T follicular helper cell (primary cell): ENCODE measurements at places on chromosomes 4 and X.

GRCh38 chr4:57042711-57043169 is 64.0 kb downstream of the POLR2B start:
- no peak for DNase-seq

DNA sequence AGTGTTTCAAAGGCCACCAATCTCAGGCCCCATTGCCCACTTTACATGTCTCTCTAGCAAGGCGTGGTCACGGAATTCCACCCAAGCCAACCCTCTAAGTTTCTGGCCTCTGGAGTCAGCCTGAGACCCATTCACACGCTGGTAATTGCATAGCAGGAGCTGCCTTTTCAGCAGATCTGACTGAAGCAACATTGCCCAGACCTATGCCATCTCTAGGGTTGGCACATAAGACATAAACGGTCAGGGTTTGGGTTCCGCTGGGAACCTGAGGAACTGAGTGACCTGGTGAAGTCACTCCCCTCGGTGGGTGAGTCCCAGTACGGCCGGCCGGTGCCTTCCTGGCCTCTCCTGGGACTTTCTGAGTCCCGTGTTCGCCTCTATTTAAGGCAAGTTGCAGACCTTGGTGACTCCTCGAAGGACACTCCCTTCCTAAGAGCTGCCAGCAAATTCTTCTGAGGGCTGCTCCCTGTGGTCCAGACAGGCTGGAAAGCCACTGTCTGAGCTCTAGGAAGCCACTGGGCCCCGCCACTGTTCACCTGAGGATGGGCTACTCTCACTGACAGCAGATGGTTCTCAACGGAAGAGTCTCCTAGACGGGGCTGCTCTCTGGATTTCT is 15.9 kb downstream of the CTAG1A start:
- no peak for DNase-seq

- no peak for DNase-seq
These were observed 17.7 kb upstream of the AP1AR start for GRCh38 chr4:112213856-112214255.

DNA sequence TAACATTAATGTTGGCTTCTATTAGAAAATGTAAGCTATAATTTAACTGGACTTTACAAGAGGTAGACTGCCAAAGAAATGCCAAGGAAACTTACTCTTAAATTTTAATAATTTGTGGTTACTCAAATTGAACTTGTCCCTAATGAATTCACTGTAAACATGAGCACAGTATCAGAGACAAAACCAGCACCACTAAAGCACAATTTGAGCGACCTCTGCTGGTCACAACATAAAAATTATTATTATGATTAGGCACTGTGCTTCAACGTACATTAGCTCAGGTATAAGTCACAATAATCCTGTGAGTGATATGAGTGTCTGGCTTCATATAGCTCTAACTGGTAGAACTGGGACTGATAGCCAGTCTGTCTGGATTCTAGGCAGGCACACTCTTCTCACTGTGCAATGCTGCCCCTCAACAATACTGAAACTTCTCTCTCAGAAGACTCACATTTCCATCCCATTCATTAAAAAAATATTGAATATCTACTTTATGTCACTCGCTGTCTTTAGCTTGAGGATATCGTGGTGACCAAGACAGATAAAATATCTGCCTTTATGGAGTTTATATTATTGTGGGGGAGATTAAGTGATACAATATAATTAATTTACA is 8.0 kb downstream of the NUDT6 start:
- DNase-seq, result no peak

DNA sequence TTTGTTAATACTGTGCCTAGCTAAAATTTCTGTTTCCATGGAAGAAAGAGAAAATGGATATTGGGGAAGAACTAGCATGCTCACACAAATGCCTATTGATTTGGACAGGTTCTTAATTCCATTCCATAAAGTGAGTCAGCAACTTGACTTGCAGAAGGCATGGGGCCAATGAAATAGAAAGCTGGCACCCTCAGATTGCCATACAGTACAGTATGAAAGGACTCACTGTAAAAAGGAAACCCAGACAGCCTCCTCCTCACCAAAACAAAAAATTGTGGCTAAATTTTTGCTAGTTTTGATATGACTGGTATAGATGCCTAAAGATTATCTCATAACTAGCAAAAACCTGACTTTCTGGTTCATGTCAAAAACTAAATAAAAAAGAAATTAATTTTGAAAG is 11.2 kb upstream of the TAB3 start:
- no peak for DNase-seq

DNA sequence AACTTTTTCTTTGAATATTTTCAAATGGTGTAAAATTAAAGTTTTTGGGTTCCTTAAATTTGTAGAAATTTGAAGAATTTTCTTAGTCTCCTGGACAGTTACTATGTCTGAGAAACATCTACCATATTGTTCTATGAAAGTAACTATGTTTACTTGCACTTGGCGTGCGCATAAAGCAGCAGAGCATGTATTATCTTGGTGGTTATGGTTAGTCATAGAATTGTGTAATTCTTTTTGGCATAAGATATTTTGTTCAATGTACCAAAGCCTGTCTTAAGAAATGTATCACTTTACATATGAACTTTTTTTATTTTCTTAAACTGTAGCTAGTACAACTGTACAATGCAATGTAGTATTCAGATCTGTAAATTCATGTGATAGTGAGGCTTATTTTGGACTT is 49.2 kb downstream of the CDS1 start:
- DNase-seq, result no peak

- no peak for DNase-seq
These were observed 5.5 kb downstream of the SEPSECS start for GRCh38 chr4:25154594-25155265.

DNA sequence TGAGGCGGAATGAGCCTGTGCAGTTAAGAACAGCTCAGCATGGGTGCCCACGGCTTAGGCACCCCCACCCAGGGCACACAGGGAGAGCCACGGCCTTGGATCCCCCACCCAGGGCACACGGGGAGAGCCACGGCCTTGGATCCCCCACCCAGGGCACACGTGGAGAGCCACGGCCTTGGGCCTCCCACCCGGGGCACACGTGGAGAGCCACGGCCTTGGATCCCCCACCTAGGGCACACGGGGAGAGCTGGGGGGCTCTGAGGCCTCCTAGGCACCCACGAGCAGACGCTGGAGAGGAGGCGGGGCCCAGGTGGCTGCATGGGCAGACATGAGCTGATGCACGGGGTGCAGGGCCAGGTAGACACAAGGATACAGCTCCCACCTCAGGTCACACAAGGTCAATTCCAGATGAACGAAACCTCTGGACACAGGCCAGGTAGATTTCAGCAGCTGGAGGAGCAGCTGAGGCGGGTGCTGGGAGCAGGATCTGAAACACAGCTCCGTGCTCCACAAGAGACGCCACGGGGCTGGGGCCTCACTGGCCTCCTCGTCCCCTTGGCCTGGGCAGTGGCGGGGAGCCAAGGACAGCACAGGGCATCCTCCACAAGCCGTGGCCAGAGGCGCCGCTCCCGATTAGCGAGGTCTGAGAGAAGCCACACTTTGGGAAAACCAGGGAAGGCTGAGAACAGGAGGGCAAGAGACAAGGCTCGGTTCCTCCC is 30.8 kb downstream of the GAK start:
- no peak for DNase-seq

DNA sequence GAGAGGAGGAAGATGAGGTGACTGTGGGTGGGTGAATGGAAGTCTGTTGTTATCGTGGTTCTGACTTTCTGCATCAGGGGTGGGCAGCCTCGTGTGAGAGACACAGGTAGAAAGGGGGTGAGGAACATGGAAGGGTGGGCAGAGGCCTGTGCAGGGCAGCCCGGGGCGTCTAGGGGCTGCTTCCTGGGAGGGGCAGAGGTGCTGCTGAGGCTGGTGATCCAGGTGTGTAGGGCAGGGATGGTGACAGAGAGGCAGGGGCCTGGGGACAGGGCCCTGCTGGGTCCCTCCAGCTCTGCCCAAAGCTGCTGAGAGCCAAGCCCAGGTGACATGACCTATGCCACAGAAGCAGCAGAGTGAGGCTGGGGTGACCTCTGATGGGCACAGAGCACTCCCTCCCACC is 89.7 kb upstream of the C4orf50 start:
- no peak for DNase-seq

DNA sequence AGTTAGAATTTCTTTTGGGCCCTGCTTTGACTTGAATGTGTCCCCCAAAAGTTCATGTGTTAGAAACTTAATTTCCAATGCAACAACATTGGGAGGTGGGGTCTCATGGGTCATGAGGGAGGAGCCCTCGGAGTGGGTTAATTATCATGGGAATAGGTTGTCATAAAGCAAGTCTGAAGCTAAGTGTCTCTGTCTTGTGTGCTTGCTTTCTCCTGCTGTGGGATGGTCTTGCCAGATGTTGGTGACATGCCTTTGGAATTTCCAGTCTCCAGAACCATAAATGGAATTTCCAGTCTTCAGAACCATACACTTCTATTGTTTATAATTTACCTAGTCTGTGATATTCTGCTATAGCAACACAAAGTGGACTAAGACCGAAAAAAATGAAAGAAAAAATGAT is 71.6 kb downstream of the RASL11B start:
- no peak for DNase-seq

DNA sequence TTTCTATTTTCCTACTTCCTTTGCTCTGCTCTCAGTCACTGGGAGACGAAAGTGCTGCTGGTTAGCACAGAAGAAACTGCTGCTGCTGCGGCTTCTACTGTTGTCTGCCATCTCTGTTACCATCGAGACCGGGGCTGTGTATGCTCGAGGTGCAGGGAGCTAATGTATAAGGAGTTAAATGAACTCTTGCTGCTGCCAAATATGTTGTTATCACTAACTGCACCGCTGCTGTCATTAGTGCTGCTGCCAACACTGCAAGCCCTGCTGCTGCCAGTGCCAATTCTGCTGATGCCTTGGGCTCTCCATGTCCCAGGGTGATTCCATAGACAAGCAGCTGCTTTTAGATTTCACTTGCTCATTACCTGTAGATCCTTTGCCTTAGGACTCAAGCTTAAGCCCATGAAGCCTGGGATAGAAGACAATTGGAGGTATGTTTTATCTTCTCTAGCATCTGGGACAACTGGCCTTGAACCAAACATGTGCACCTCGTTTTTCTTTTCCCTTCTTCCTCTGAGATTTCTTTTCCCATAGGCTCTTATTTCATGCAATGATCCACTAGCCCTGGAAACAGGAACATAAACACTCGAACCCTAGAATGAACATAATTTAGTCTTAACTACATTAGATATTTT is 107.8 kb downstream of the CCSER1 start:
- DNase-seq, result no peak

- no peak for DNase-seq
These were observed 160.7 kb downstream of the AASDH start for GRCh38 chr4:56226579-56226978.

- no peak for DNase-seq
These were observed 110.4 kb upstream of the TBC1D9 start for GRCh38 chr4:140866492-140867005.

- no peak for DNase-seq
These were observed 8.6 kb upstream of the PDHA1 start for GRCh38 chrX:19334945-19335626.

- no peak for DNase-seq
These were observed 14.3 kb downstream of the RNF4 start for GRCh38 chr4:2483237-2483636.

DNA sequence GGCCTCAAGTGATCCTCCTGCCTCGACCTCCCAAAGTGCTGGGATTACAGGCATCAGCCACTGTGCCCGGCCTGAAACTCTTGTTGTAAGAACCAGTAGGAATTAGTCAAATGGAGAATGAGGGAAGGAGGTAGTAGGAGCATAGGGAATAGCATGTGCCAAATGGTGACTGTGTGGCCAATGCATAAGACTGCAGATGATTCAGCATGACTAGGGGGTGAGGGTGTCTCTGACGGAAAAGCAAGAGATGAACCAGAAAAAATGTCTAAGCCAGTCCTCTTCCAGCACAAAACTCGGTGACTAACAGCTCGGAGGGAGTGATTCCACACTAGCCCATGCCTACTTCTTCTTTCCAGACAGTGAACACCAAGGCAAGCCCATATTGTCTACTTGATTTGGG is 58.2 kb upstream of the DUSP21 start:
- no peak for DNase-seq

- no peak for DNase-seq
These were observed 22.8 kb downstream of the C4orf54 start for GRCh38 chr4:99634742-99635360.

DNA sequence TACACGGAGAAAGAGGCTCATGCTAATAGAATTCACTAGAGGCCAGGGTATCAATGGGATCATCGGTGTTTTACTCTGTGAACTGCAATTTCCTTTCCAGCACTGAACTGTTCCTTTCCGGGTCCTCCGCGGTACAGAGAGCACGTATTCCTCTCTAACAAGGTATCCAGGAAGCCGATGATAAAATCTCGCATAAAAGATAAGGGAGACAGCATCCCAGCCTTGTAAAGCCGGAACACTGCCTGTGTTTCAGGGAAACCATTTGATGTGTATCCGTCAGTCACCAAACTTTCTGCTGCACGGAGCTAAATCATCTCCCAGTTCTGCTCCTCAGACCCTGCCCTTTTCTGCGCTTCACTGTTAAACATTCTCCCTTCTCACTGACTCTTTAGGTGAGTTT is 54.0 kb downstream of the ING2 start:
- DNase-seq, result no peak

DNA sequence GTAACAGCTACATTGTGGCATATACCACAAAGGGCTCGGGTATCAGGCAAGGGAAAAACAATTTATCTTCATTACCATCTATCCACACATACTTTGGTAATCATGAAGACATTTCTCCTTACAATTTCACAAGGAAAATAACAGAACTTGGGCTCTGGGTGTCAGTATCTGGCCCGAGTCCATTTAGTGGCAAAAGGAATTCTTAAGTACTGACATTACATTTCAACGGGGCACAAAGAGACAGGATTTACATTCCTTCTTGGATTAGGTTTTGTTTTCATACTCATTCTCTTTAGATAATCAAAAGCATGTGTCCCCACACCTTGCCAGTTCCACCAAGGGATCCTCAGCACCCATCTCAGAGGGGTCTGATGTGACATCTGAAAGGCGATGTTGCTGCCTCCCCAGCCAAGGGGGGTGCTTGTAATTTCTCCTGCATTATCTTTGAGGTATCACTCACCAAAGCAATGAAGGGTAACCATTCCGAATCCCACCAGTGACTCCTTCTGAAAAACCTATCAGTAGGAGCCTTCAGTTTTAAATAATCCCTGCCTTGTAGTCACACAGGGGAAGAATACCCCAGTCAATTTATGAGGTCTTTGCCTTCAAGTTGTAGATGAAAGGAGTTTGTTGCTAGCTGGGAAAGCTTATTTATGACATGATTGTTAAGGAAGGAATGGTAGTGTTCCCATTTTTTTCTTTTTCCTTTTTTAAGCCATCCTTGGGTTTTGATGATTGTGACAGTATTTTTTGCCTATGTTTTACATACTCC is 118.6 kb downstream of the PALLD start:
- no peak for DNase-seq
